ENCODE measurements at places on chromosomes 4 and X.

GRCh38 chr4:8312069-8312445, 42.5 kb downstream of the HTRA3 start:
- no peak for DNase-seq

GRCh38 chr4:176002007-176002613, 63.5 kb upstream of the WDR17 start:
- peak; percentile 56 for DNase-seq

DNA sequence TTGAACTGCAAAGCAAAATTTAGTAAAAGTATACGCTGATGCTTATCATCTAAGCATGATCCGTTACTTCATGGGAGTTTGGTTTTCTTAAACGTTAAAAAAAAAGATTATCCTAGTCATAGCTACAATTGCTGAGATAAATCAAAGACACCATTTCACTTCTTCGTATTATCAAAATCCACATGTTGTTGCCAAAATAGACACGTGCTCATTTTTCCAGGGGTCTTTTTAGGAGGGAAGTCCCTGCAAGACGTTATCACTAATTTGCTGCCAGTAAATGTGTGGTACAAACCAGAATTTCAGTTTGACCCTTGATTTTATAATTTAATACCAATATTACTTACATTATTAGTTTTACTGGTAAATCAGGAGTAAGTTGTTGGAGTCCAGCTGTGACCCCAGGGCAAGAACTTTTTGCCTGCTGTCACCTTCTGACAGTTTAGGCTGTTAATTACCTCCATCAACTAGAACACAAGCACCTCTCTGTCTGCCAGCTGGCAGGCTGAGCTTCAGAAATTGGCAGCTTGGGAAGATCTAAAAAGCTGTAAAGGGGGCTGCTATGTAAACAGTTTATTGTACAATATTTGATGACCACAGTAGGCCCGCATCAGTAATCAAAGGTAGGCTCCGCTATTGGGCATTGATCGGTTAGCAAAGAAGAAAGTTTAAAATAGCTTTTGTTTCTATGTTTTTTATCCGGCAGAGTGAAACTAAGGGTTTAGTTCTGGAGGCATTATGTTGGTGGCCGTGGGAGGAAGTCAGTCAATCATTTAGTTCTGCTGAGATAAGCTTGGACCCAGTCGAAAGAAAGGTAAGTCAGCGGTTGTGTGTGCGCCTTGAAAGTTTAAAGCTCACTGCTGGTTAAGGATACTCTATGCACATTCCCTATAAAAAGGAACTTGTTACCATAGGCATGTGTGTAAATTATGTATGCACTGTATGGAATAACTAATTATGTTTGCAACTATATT, 196.4 kb downstream of the FBXO8 start:
- no peak for DNase-seq

- DNase-seq, result no peak
These were observed 4.0 kb downstream of the IRAK1 start for GRCh38 chrX:154015581-154016264.

GRCh38 chr4:80878218-80878617, 152.3 kb upstream of the BMP3 start:
- DNase-seq, result no peak

- DNase-seq, result no peak
These were observed 1525.7 kb upstream of the TENM3 start for GRCh38 chr4:180717451-180718033.

- no peak for DNase-seq
These were observed 246.5 kb downstream of the PPP1R2C start for GRCh38 chrX:42531441-42531840.

DNA sequence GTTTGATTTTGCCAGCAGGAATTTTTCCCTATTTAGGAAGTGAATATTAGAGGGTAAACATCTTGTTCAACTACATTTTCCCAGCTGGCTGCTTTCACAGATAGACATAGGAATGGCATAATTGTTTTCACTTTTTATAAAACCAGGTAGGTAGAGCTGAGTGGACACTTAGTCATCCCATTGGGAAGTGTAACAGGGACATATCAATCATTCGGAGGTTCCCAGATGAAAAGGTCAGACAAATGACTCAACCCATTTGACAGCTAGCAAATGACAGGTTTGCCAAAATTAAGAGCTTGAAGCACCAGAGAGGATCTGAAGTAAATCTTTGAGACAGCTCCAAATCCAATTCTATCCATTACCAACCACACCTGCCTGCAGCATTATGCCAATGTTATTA, 205.3 kb downstream of the SLC39A8 start:
- DNase-seq, result no peak

DNA sequence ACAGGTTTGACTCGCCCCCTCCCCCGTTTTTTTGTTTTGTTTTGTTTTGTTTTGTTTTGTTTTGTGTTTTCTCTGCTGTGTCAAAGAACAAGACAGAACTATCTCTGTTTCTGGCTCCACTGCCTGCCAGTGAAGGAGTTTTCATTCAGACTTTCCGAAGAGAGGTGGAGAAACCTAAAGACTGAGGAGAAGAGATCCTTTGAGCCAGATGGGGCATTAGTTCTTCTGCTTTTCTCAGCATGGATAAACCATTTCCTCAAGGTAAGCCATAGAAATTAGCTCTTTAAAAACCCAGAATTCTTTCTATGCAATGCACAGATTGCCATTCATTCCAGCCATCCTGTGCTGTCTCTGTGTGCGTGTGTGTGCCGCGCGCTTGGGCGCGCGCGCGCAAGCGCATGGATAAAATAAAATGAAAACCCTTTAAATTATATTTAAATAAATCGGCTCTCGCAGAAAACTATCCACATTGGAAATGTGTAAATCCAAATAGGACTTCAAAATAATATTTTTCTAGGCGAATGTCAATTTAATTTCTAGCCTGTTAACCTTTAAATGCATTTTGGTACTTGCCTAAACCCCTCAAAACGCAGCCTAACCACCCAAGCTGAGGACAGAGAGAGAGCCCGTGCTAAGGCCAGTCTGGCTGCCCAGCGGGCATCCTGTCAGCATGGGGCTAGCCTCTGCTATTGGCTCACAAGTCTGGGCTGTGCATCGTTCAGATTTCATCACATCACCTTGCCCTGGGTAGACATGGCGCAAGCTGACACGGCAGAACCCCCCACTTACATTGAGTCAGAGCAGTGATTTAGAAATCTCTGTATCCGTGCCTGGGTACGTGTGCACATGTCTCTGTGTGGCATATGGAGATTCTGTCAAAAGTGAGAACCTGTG, 113.0 kb upstream of the VAMP7 start:
- no peak for DNase-seq

- no peak for DNase-seq
These were observed 75.9 kb upstream of the CAMK2D start for GRCh38 chr4:113837397-113837796.

- no peak for DNase-seq
These were observed 18.0 kb downstream of the PDHA1 start for GRCh38 chrX:19361701-19362100.

DNA sequence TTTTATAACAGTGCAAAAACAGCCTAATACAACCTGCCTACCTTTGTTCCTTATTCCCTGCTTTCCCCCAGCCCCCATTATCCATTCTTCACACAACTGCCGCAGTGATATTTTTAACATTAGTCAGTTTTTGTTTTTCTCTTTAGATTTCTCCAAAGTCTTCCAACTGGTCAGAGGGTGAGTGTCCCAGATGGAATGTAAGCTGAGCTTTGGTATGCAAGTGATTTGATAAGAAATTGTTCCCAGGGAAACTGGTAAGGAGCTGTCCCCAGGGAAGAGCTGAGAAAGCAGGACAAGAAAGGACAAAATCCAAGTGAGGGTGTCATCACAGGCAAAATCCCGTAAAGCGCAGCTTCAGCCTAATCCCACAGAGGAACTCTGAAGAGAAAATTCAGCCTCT, 475.5 kb upstream of the ADGRL3 start:
- DNase-seq, result no peak

GRCh38 chrX:1451661-1452515, 821 bp downstream of the ASMTL start:
- DNase-seq, result peak; percentile 13

DNA sequence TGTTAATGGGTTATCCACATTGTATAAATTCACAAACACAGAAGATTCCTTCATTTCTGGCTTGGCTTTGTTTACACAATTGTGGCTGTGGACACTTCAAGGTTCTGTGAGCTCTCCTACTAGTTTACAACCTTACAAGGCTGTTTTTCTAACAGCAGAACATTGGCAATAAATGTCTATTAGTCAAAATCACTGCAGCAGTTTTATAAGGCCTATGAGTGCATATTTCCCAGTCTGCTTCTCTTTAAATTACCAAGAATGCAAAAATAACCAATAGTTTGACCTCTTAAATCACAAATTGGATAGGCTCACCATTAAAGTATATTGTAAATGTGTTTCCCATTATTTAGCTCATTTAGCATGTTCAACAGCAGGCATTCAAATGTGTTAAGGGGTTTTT, 239.2 kb downstream of the DKK2 start:
- no peak for DNase-seq

DNA sequence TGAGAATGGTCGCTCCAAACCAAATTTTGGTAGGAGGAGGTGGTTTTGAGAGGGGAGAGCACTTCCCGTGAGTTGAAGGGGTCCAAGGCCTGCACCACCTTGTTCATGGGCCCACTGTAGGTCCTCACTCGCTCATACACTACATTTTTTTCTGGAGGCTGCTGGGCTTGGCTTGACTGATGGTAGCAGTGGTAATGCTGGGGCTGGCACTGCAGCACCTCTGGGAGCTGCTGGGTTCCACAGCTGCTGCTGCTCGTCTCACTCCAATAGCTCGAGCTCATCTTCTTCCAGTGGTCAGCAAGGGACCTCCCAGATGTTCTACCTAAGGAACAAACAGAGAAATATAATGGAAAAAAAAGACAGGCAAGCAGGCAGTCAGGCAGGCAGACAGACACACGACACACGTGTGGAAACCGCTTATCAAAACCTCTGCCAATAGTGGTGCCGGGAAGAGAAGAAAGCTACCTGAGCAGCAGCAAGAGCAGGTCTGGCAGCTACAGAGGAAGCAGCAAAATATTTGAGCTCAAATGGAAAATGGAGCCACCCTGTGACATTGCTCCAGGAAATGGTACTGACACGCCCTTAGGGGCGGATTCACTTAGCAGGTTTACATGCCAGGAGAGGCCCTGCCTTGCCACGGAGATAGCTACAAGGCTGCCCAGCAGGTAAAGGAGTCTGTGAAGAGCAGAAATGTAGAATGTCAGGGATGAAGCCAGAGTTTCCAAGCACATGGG, at the start of gene POF1B:
Gene POF1B (minus strand): TSS at position 492 of the 734 bp plus-strand sequence. CDS start 211 bp downstream, at position 281.
- DNase-seq, result no peak

- DNase-seq, result no peak
These were observed 124.5 kb upstream of the ZCCHC13 start for GRCh38 chrX:74179499-74179898.

GRCh38 chr4:147683188-147683591, 773 bp downstream of the PRMT9 start:
- peak; percentile 15 for DNase-seq
